Dermis blood vessel endothelial cell (primary cell): ENCODE measurements at places on chromosomes 4 and X. TPM values are rescaled to one million over a fixed set of nuclear protein-coding genes. Genes with fewer than 3 reads are reported as not detected.

The WDFY3 gene
- 103 and 145 TPM in 2 replicates for total RNA-seq

The DAPP1 gene
- total RNA-seq, result not detected in 2 replicates

The RADX gene
- total RNA-seq, result under 0.01 and 0.14 TPM in 2 replicates

The RASGEF1B gene
- 0.33 and 0.34 TPM in 2 replicates for total RNA-seq

The L1CAM gene
- total RNA-seq, result 1.1 and 2.4 TPM in 2 replicates

The PLAC1 gene
- total RNA-seq, result not detected in 2 replicates

The XAGE1A gene
- total RNA-seq, result not detected in 2 replicates

The IL13RA1 gene
- 80.6 and 85.4 TPM in 2 replicates for total RNA-seq

The TRPC5OS gene
- total RNA-seq, result not detected in 2 replicates

The CRLF2 gene
- total RNA-seq, result not detected in 2 replicates

The USP17L18 gene
- not detected in 2 replicates for total RNA-seq

The CPE gene
- total RNA-seq, result 1.0 and 1.1 TPM in 2 replicates

The GPM6B gene
- total RNA-seq, result 0.14 and 0.17 TPM in 2 replicates

The UGT2B17 gene
- not detected in 2 replicates for total RNA-seq

The CCNQ gene
- 27.0 and 42.4 TPM in 2 replicates for total RNA-seq

The HMX1 gene
- total RNA-seq, result not detected in 2 replicates

The DGKK gene
- total RNA-seq, result not detected in 2 replicates

The SOD3 gene
- total RNA-seq, result 0.28 TPM in 1 of 2 replicates, not detected in the other

The CLDN34 gene
- not detected in 2 replicates for total RNA-seq

The LUZP4 gene
- total RNA-seq, result not detected in 2 replicates

The LYAR gene
- 18.2 and 18.9 TPM in 2 replicates for total RNA-seq

The ADH1B gene
- not detected in 2 replicates for total RNA-seq

The REST gene
- total RNA-seq, result 31.8 and 46.5 TPM in 2 replicates

The MND1 gene
- 2.4 and 5.6 TPM in 2 replicates for total RNA-seq

The SOX3 gene
- not detected in 2 replicates for total RNA-seq

The RNF150 gene
- total RNA-seq, result 0.17 and 0.23 TPM in 2 replicates

The ADH1C gene
- total RNA-seq, result not detected in 2 replicates

The DSPP gene
- not detected in 2 replicates for total RNA-seq

The CT45A1 gene
- not detected in 2 replicates for total RNA-seq

The P2RY4 gene
- total RNA-seq, result not detected in 2 replicates

The ARSH gene
- total RNA-seq, result not detected in 2 replicates

The MAGEC2 gene
- not detected in 2 replicates for total RNA-seq

The STATH gene
- not detected in 2 replicates for total RNA-seq

The MGARP gene
- total RNA-seq, result 0.68 and 2.9 TPM in 2 replicates

The RAB33A gene
- 0.17 and 0.42 TPM in 2 replicates for total RNA-seq

The UTP3 gene
- total RNA-seq, result 20.8 and 27.1 TPM in 2 replicates

The ATP1B4 gene
- total RNA-seq, result not detected in 2 replicates

The PRSS12 gene
- total RNA-seq, result 0.17 and 8.2 TPM in 2 replicates

The ERAS gene
- not detected in 2 replicates for total RNA-seq

The LRIT3 gene
- total RNA-seq, result 0.05 and 0.17 TPM in 2 replicates

The INPP4B gene
- 20.9 and 43.2 TPM in 2 replicates for total RNA-seq

The SLC7A11 gene
- total RNA-seq, result 16.5 and 46.1 TPM in 2 replicates

The POU4F2 gene
- not detected in 2 replicates for total RNA-seq

The TIGD2 gene
- 3.7 and 5.7 TPM in 2 replicates for total RNA-seq

The SPRY1 gene
- total RNA-seq, result 27.2 and 43.7 TPM in 2 replicates

The BMX gene
- total RNA-seq, result 208 and 253 TPM in 2 replicates

The SOWAHB gene
- total RNA-seq, result under 0.01 TPM in 1 of 2 replicates, not detected in the other

The GYG2 gene
- 0.23 and 0.68 TPM in 2 replicates for total RNA-seq
